ENCODE measurements at places on chromosomes 7 and 10.
A peak's percentile ranks its signal among the peaks of the same experiment; 100 is the strongest.

DNA sequence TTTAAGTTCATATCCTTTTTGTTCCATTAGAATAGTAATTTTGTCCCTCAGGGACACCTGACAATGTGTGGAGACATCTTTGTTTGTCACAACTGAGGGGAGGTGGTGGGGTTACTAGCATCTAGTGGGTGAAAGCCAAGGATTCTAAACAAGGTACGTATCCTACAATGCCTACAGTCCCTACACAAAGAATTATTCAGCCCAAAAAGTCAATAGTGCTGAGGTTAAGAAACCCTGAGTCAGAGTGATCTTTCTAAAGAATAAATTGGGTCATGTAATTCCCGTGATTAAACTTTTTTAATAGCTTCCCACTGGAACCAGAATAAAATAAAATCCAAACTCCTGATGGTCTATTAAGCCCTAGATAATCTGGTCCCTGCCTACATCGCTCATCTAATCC, 2.7 kb upstream of the ANXA7 start:
- DNase-seq = no peak

DNA sequence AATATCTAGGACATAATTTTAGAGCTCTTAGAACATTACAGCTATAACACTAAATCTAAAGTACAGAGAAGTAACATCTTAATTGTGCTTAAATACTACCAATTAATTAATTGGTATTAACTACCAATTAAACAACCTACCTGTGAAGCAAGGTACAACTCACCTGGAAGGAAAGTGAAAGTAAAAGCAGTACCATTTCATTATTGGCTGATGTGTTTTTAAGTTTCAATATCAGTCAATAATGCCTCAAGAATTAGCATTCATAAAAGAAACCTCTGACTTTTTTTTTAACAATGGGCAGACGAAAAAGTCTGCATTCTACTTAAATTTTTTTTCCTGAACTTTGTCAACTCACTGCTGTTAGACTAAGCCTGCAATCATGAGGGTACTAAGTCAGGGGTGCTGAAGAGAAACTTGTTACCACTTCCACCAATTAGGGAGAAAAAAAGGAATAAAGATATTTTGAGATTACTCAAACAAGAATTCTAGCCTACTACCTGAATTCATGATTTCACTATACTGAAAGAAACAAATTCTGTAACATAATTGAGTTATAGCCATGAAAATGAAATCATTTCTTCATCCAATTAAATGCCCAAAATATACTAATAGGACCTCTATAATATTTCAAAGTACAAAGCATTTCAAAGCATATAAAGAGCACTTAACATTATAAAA, 19.9 kb downstream of the UPF2 start:
- DNase-seq = no peak

DNA sequence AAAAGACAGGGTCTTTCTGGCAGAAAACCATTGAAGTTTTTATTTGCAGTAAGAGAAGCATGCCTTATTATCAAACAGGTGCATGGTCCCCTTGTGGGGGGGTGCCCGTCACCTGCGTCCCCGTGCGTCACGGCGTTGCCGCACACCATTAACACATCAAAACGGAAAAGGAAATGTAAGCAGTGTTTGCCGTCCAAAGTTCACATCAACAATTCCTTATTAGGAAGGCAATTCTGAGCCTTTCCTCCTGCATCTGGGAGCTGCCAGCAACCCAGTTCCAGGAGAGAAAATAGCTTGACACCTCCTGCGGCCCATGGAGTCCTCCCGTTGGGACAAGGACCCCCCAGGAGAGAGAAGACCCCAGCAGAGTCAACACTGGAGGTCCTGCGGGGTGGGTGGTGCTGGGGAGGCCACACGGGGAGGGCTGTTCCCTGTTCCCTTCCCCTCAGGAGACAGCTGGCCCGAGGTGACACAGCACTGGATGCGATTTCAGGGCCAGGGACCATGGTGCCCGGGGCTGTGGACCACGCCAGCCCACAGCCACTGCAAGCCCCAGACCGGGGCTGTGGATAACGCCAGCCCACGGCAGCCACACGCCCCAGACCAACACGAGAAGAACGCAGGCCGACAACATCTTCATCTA, 39.5 kb downstream of the DIP2C start:
- no peak for DNase-seq

GRCh38 chr7:40749877-40750276, 615.1 kb downstream of the SUGCT start:
- peak; percentile 61 for DNase-seq
